ENCODE measurements at places on chromosomes 16 and 17.

DNA sequence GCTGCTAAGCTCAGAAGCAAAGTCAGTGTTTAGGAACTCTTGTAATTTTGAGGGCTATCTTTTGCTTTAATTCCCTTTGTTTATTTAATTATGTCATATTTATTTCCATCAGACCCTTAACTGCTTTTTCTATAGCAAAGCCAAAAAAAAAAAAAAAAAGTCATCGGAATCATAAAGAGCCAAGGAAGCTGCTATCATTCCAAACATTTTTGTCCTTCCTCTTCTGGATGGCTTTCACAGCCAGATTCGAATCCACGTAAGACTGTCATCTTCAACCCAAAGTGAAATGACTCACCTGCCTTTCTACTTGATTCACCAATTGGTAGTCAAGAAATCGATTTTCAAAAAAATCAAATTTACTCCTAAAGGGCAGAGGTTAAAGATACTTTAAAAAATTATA is 38.4 kb downstream of the WIPI1 start:
- DNase-seq: no peak

GRCh38 chr17:64202683-64203344 is 60.2 kb downstream of the TEX2 start:
- no peak for DNase-seq

DNA sequence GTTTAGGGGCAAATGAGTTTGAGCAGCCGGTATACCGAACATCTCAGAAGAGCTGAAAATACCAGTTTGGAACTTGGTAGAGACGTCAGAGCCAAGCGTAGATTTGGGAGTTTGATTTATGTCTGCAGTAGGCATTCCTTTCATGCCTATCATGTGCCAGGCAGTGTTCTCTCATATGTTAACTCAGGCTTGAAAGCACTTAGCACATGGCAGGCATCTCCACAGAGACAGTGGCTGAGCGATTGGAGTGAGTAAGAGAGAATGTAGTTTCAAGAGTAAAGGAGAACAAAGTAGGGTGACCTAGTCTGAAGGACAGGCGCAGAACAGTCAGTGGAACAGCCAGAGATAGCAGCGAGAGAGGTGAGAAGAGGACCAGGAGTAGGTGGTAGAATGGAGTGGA is 207.0 kb downstream of the FTO start:
- DNase-seq: no peak

GRCh38 chr17:67912656-67913055 is 83.6 kb downstream of the C17orf58 start:
- DNase-seq: no peak

DNA sequence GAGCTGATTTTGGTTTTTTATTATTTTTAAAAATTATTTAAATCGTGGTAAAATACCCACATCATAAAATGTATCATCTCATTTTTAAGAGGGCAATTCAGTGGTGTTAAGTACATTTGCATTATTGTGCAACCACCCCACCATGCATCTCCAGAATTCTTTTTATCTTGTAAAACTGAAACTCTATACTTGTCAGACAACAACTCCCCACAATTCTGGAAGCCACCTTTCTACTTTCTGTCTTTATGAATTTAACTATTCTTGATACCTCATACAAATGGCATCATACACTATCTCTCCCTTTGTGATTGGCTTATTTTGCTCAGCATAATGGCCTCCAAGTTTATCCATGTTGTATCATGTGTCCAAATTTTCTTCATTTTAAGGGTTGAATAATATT is 97.9 kb downstream of the HS3ST3B1 start:
- DNase-seq: no peak

GRCh38 chr17:81057079-81057730 is 22.3 kb downstream of the BAIAP2 start:
- DNase-seq: no peak

GRCh38 chr17:9259419-9259818 is 238.1 kb downstream of the NTN1 start:
- no peak for DNase-seq

DNA sequence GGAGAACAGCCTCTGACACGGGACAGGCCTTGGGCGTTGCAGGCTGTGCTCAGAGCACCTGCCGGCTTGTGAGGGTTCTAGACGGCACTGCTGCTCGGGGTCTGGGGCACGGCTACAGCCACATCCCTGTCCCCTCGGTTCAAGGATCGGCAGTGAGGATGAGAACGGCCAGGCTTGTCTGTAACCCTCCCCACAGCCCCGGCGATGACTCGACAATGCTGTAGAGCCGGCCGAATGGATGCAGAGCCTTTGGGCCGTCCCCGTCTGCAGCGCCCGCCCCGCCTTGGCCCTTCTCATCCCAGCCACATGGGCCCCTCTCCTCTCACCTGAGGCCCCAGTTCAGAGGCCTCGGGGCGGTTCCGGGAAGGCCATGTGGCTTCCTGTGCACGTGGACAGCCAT is 49.0 kb upstream of the METRNL start:
- DNase-seq: peak; percentile 47

- DNase-seq: no peak
Observed at GRCh38 chr16:25419681-25420080, 162.0 kb upstream of the ZKSCAN2 start.

DNA sequence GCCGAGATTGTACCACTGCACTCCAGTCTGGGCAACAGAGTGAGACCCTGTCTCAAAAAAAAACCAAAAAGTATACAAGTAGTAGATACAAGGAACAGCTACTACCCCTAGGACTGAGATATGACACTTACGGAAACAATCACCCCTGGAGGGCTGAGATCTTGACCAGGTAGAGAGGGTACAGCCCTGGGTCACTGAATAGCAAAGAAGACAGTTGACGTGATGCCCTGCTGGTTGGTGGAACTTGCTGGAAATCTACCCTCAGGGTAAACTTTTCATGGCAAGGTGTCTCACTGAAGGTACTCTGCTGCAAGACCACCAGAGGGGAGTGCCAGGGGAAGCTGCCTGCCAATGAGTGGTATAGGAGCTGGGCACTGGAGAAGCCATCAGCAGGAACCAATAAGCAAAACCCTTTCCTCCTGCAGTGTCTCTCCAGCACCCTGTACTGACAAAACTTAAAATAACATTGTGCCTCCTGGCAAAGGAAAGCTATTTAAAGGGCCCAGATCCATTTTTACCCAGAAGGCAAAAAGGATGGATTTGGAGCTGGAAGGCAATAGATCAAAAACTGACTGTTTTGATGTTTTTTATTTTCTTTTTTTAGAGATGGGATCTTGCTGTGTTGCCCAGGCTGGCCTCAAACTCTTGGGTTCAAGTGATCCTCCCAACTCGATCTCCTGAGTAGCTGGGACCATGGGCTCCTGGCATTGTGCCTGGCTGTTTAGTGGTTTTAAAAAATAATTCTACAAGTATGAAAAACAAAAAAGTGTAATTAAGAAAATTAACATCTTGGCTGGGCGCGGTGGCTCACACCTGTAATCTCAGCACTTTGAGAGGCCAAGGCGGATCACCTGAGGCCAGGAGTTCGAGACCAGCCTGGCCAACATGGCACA is 11.3 kb upstream of the PDXDC1 start:
- DNase-seq: no peak

GRCh38 chr17:31466096-31466760 is 74.8 kb downstream of the RAB11FIP4 start:
- no peak for DNase-seq

DNA sequence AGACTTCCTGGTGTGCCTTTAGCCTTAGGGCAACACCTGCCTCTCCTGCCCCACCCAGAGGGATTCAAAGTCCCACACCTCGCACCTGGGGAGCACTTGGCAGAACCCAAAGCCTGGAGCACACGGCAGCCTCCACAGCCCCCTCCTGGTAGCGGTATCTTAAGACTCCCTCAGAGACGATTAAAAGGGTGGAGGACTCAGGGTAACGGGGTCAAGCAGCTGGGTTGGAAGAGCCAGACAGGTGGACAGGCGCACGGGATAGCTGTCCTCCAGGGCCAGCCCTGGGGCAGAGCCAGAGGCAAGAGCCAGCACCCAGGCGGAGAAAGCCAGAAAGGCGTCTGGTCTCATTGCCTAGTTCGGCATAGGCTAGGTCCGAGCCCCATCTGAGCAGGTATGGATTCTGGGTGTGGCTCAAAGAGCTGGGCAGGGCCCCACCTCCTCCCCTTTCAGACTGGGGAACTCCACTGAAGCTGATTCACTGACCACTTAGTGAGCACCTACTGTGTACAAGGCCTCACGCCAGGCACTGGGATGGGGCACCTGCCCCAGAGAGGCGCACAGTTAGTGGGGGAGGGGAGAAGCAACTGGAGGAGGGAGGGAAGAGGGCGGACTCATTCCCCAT is 55.0 kb upstream of the MEAK7 start:
- DNase-seq: no peak

DNA sequence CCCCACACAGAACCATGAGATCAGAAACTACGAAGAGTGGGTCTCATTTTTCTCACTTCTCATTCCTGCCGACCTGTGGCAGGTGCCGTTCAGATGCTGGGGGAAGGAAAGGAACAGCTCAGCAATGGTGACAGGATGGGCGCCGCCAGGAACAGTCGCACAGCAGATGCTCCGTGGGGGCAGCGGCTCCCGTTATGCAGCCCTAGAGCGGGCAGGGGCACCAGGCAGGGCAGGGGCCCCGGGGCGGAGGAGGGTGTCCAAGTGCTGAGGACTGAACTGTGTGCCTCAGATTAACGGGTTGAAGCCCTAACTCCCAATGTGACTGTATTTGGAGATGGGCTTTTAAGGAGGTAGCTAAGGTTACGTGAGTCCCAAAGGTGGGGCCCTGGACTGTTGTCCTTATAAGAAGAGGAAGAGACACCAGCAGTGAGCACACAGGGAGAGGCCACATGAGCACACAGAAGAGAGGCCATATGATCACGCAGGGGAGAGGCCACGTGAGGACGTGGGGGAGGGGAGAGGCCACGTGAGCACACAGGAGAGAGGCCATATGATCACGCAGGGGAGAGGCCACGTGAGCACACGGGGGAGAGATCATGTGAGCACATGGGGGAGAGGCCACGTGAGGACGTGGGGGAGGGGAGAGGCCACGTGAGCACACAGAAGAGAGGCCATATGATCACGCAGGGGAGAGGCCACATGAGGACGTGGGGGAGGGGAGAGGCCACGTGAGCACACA is 95.7 kb upstream of the METRNL start:
- no peak for DNase-seq

DNA sequence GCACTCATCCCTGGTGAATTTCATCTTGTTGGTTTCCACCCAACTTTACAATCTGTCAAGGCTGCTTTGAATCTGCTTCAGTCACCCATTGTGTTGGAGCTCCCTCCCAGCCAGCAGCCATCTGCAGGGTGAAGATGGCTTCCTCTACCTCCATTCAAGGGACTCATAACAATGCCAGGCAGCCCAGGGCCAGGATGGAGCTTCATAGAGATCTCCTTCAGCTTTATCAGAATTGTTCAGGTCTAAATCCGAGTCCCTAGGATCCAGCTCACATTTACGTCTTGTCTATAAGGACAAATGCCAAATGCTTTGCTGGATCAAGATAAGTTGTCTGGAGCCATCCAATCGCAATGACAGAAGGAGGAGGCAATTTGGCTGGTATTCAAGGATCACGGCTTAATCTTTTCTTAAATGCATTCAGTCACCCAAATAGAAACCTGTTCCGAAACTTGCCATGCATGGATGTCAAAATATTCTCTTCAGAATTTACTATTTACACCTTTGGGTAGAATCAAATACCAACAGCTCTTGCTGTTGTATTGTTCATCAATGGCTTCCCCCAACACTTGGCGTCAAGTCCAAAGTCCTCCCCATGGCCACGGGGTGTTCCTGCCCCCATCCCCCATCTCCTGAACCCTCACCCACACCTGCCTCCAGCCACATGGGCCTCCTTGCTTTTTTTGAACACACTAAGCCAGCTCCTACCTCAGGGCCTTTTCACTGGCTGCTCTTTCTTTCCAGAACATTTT is 3.8 kb upstream of the FAM171A2 start:
- DNase-seq: no peak

GRCh38 chr17:56653877-56654276 is 60.4 kb downstream of the NOG start:
- DNase-seq: no peak

DNA sequence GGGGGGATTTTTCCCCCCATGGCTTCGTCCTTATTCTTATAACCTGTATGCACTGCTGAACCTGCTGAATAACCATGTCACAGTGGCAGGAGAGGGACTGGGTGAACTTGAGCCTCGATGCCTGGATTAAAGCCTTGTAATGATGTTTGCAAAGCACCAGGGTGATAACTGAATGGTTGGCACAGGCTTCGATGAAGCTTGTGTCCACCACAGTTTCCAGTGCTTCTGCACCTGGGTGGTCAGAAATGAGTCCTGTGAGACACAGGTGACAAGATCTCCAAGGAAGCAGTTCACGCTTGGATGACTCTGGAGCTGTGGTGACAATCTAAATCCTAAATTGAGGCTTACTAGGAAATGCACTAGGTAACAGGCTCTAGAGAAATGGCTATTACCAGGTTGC is 729.3 kb downstream of the MAF start:
- no peak for DNase-seq

GRCh38 chr17:50043290-50044148 is 12.4 kb upstream of the ITGA3 start:
- DNase-seq: peak; percentile 75

- DNase-seq: no peak
Observed at GRCh38 chr16:12163970-12164369, 187.4 kb downstream of the SNX29 start.

- no peak for DNase-seq
Observed at GRCh38 chr16:57276596-57276995, 7.9 kb downstream of the PLLP start.

GRCh38 chr17:2805961-2806360 is 9.7 kb downstream of the RAP1GAP2 start:
- no peak for DNase-seq

DNA sequence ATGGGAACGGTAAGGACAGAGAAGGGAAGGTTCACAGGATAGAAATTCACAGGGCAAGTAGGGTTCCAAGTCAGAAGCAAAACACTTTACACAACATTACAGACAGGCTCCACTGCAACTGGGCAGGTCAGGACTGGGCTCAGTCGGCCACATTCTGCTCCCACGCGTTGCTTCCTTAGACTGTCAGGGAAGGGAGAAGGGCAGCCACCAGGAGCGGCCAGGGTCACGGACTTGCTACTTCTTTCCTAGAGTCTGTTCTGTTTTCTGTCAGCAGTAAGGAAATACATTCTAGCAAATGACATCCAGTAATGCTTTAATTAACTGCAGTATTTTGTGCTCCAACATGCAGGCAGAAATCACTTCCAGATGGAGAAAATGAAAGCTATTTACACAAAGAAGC is 160.3 kb upstream of the RPH3AL start:
- no peak for DNase-seq

DNA sequence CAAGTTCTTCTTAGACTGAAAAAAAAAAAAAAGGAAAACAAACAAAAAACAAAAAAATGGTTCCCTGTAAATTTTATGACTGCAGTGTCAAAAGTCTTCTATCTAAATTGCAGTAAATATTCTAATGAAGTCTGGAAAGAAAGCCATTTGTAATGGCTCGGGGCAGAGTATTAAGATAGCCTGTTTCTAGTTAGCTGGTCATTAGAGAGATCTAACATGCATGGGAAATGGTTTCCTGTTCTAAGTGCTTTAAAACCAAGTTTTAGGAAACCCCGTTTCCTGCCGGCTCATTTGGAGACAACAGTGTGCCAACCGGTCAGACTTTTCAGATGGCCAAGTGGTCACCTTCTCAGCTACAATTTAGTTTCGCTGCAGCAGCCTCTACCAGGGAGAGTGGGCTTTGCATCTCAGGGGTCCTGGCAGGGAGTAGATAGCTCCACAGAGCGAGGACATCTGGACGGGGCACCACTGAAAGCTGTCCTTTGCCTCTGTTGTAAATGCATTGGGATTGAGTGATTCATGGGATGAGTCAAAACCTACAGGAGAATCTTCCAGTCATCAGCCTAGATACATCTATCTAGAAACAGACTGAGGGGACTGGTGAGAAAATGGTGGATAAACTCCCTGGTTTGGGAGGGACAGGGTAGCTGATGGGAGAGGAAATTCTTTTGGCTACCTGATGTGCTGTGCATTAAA is 473.2 kb upstream of the SALL1 start:
- DNase-seq: no peak

- no peak for DNase-seq
Observed at GRCh38 chr17:46730026-46730425, 88.5 kb downstream of the WNT3 start.
